NCI-H1436 treated with DMSO at 0.1 percent for 48 hours (cell line): ENCODE measurements at places on chromosomes 6 and 20.

GRCh38 chr6:17178754-17179529 lies 77.1 kb downstream of the STMND1 start:
- no peak for DNase-seq

GRCh38 chr6:160101277-160102205 lies 20.1 kb upstream of the SLC22A1 start:
- no peak for DNase-seq

DNA sequence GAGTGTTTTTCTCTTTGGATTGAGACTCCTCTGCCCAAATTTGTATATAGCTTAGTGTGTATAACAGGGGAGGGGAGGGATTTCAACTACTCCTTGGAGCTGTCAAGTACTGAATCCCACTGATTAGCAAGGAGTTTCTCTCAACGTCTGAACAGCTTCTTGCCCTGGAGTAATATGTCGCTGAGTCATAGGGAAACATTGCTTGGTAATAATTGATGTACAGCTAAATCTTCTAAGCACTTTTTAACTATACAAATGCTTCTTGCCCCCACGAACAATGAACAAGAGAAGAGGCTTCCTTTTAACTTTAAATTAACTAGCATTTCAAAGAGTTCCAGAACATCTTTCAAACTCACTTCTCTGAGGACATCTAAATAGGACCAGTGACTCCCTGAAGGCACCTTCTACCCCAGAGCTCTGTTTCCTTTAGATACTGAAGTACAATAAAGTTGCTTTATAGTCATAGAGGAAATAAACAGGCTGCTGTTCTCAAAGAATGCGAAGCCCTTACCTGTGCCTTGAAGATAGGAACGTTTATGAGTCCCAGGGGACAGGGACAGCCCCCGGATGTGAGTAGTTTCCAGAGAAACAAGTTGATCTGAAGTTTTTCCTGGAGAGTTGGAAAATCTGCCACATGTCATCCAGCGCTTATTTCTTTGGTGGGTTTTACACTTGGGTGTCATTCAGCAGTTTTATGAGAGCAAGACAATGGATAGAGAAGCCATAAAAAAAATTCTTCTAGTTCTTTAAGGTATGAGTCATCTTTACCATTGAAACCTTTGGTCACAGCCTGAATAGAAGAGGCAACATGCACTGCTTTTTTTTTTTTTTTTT lies 462.5 kb upstream of the BTBD3 start:
- no peak for DNase-seq

DNA sequence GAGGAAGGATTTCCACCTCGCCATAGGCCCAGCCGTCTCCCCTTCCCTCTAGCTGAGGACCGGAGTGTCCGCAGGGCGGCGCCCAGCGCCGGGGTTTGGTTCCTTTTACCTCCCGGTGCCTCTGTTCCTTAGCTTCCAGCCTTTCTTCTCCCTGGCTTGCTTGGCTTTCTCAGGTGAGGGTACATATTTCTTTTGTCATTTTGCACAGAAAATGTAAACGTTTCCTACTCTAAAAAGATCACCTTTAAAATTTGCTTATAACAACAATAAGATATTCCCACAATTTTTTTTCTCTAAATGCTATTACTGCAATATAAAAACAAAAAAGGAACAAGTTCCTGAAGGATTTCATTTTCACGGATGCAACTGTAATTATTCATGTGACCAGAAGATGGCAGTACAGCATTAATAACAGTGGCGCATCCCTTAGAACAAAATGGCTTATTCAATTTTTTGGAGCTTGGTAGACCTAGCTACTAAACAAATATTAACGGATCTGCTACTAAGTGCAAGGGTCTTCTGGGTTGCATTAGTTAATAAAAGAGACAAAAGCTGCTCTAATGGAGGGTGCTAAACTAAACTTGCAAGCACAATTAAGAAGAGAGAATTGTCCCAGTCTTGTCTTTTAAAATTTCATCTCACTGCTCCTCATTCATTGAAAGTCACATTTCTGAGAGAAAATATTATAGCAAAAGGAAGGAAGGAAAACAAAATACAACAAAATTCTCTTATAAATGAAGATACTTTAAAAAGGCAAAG lies 172.9 kb downstream of the ADGRG6 start:
- peak; percentile 12 for DNase-seq

- no peak for DNase-seq
Measured at GRCh38 chr6:37946057-37946456, 126.5 kb downstream of the ZFAND3 start.

DNA sequence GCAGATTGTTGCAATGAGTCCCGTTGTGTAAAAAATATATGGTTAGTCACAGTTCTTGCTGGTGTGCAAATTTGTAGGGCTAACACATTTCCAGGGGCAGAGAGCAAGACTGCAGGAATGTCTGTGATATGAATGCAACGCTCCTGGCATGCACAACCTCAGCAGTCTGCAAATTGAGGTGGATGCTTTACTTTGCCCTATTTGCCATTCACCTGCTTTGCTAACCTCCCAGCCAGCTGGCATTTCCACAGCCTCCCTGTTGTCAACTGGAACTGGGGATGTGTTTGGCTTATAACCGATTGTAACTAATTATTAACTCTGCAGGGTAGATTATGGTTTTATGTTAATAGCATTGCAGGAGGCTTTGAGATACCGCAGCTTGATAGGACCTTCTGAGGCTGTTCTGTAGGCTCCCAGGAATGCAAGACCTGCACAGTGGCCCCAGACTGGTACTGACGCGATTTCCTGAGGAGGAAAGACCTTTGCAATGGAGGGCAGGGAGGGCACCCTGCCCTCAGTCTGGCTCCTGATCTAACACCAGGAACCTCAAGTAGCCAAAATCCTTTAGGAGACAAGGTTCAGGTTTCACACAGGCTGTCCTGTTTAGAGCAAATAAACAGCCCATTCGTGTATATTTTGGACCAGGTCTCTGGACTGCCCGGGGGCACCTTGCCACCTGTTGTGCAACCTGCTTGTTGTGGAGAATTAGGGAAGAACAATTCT lies 53.4 kb downstream of the EDN1 start:
- DNase-seq: no peak

- DNase-seq: no peak
Measured at GRCh38 chr6:85494547-85495536, 45.0 kb downstream of the NT5E start.

DNA sequence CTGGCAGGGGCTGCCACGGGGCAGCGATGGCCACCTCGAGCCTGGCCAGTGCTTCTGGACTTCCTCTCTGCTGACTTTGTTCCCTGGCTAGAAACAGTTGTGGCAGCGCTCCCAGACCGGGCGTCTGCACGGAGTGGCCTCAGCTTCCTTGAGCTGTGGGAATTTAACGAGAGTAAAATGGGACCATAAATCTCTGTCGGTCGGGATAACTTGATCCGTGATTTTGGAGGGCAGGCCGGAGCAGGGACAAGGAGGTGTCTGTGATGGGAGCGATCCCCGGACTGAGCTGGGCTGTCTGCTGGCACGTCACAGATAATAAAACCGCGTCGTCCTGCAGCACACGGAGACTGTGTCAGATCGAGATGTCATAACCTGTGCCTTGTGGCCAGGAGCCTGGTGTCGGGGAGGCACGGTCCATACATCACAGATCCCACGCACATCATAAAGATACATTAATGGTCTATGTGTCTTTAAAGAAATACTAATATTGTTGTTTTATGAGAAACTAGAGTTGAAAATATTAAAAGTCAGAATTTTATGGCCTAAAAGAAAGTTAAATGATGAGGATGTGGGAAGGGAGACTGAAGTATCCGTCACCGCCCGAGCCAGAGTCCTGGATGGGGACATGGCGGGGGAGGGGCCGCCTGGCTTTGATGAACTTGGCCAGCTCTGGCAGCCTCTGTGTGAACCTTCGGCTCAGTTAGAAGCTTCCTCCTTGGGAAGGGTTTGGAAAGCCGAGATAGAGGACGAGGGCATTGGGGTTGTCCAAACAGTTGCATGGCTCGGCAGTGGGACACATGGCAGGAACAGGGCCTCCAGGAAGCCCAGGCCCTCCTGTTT lies 6.5 kb upstream of the RBBP8NL start:
- DNase-seq: no peak

GRCh38 chr6:168496139-168496996 lies 55.4 kb downstream of the SMOC2 start:
- DNase-seq: no peak

GRCh38 chr20:17794400-17794799 lies 94.6 kb downstream of the BANF2 start:
- no peak for DNase-seq

GRCh38 chr6:124812067-124812466 lies 150.2 kb upstream of the RNF217 start:
- DNase-seq: no peak

GRCh38 chr20:40502576-40502975 lies 186.5 kb downstream of the MAFB start:
- DNase-seq: no peak

DNA sequence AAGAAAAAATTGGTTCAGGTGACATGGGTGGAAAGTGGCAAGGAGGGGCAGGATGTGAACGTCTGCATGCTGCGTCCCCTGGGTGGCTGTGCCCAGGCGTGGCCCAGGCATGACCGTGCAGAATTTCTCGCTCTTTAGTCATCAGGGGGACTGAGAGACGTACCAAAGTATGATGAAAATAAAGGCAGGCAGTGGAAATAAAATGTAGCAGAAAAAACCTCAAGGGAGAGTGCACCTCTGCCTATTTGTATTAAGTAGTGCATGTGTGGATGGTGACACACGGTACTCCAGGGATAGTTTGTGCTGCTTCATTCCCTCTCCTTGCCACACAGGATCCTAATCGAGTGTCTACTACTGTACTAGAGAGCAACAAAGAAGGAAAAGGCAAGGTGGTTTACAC lies 81.1 kb downstream of the ATP9A start:
- no peak for DNase-seq

- DNase-seq: no peak
Measured at GRCh38 chr6:34360556-34360955, 31.9 kb downstream of the NUDT3 start.

DNA sequence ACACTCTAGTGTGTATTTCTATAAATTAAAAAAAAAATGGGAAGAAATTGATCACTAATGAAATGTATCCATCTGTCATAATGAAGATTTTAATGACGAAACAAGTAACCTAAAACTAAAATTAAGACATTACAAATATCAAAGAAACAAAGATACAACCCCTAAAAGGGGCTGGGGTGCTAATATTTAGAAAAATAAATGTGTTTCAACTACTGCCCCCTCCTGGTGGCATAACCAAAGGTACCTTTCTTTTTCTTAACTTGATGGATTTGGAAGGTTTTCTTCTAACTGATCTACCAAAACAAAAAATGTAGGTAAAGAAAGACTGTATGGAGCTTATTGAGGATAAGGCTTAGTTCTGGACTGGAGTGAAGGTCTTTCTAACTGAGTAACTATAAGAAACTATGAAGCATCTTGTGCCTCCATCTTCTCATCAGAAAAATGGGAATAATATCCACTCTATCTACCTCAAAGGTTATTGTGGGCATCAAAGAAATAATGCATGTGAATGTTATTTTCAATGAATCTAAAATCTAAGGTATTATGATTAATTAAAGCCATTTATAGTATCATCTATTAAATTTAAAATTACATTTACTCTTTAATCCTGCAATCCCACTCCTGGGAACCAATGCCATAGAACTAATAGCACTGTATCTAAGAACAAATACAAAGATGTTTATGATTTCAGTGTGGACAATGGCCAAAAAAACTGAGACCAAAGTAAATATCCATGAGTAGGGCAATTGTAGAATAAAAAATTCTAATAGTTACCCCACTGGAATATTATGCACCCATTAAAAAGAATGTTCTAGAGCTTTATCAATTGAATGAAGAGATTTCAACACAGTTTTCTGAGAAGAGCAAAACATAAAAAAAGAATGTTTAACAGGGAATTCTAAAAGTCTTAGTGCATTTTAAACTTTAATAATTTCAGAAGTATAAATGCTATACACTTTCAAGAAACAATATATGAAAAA lies 117.2 kb downstream of the BACH2 start:
- no peak for DNase-seq

- DNase-seq: no peak
Measured at GRCh38 chr6:148987982-148988381, 241.2 kb downstream of the UST start.

DNA sequence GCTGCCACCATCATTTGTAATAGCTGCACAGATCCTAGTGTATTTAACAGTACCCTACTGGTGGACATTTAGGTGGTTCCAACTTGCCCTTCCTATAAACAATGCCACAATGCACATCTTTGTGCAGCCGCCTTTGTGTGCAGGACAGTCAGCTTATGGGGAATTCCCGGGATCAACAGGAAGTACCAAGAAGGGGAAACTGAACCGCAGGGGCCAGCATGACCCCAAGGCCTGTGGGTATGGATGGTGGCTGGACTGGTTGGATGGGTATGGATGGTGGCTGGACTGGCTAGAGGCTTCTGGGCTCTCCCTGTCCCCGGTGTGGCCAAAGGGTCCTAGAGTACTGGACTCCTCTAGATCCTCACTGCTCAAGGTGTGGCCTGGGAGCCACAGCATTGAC lies 46.7 kb downstream of the CEBPB start:
- DNase-seq: no peak

GRCh38 chr20:33672426-33673113 lies 1.7 kb downstream of the NECAB3 start:
- no peak for DNase-seq

DNA sequence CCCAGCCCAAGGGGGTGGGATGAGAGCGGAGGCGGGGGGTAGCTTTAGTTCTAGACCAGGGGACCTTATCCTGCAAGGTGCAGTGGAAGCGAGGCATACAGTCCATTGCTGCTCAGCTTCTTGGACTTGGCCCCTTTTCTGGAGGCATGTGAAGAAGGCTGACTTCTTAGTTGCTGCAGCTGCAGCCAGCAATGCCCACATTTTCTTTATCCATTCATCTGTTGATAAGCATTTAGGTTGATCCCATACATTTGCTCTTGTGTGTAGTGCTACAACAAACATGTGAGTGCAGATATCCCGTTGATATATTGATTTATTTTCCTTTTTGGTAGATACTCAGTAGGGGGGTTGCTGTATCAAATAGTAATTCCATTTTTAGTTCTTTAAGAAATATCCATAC lies 461.2 kb upstream of the IMPG1 start:
- DNase-seq: no peak

GRCh38 chr6:25309886-25310285 lies 30.7 kb downstream of the CARMIL1 start:
- DNase-seq: no peak

GRCh38 chr6:135506270-135506997 lies 8.9 kb upstream of the AHI1 start:
- no peak for DNase-seq

DNA sequence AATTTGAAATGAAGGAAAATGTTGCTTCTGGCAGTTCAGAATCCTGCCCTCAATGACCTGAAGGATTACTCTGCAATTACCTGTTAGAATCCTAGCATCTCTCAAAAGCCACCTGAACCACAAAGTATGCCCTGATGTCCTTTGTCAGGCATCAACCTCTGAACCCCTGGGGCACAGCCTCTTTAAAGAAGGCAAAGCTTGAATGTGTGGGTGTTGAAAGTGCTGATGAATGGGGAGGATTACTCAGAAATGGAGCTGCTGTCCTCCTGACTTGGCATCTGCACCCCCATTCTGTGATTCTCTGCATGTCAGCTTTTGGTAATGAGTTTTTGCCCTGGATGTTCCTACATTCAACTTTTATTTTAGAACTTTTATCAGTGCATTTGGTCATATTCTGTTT lies 179.2 kb downstream of the PKHD1 start:
- DNase-seq: no peak
